Activated CD8-positive, alpha-beta memory T cell treated with anti-CD3 and anti-CD28 coated beads for 4 hours (primary cell): ENCODE measurements at places on chromosomes 7 and 10.
A peak's percentile ranks its signal among the peaks of the same experiment; 100 is the strongest.

DNA sequence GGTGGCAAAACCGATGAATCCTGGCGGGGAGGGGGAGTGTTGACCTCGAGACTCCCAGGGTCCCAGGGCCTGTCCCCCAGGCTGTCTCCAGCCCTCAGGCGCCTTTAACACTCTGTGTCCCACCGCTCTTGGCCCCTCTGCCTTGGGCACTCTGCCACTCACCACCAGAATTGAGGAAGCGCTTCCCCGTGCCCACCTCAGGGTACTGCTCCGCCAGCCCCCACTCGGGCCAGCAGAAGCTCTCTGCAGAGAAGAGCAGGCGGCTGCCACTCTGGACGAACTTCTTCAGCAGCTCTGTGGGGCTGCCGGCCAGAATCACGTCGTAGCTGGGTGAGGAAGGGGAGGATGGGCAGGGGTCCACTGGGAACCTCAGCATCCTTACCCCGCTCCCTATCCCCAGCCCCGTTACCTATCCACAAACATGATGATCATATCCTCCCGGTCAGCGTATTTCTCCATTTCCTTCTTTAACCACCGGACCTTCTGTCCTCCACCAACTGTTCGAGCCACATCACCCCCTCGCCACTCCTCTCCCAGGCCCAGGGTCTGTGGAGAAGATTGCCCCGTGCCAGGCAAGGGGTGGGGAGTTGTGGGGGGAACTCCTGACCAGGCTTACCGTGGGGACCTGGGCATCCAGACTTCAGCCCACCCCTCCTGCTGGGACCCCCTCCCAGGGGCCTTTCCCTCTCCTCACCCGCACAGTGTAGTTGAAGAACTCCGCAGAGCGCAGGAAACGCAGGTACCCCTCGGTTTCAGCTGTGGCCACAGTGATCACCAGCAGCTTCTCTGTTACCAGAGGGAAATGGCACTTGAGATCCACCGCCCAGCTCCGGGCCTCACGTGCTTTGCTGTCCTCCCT is 1.2 kb downstream of the PLOD3 start:
- DNase-seq = no peak

- DNase-seq = no peak
Measured at GRCh38 chr7:86939197-86939814, 120.1 kb downstream of the ELAPOR2 start.

GRCh38 chr10:85226596-85226995 is 898.2 kb downstream of the CCSER2 start:
- no peak for DNase-seq

DNA sequence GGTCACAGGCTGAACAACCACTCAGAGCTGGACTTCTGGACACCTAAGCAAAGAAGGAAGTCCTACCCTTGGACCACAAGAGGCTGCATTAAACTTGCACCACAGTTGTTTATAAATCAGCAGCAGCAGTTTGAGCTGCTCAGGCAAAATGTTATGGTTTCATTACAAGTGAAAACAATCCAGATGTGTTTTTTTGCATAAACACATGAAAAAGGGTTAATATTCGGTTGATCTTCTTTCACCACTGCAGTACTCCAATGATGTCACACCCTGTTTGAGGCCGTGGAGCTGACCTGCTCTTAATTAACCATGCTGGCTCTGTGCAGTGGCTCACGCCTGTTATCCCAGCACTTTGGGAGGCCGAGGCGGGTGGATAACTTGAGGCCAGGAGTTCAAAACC is 490.8 kb upstream of the CELF2 start:
- DNase-seq = no peak

GRCh38 chr10:73032536-73032935 is 64.1 kb downstream of the P4HA1 start:
- no peak for DNase-seq

DNA sequence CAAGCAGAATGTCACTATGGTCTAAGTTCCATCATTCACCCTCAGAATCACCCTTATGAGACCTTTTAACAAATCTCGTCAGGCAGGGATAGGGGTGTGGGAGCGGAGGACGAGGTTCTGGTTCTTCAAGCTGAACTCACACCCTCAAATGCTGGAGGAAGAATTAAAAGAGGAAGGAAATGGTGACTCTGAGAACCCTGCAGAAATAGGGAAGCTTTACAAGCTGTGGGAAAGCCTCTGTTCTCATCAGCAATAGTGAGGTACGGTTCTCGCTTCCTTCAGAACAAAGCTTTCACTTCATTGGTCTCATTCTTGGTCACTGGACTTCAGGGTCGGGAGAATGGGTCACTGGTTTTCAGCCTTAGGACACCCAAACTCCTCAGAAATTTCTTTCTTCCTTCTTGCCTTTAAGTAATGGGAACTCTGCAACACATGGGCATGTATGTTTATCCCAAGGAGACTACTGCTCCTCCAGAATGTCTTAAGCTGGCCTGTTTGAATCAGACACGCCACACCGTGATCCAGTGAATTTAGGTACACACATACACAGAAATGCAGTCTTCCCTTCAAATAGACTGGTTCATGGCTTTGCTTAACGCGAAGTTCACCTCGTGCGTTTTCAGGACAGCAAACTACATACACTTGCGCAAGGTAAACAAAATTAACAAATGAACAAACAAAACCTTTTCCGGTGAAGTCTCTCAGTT is 226.0 kb downstream of the SFMBT2 start:
- no peak for DNase-seq

DNA sequence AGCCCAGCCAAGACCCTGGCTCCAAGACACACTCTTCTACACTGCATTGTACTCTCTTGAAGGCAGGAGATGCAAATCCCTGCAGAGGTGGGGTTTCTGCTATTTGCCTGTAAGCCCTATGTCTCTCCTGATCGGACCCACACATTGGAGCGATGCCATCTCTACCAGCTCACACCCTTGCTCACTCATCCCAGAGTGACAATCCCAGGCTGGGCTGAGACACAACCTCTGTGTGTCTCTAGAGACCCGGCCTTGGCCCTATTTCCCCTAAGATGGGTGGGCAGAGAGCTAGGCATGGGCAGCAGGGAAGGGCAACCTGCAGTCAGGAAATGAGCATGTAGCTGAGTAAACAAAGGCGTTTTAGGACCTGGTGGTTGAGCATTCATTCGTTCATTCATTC is 25.6 kb downstream of the CCDC3 start:
- DNase-seq = no peak

DNA sequence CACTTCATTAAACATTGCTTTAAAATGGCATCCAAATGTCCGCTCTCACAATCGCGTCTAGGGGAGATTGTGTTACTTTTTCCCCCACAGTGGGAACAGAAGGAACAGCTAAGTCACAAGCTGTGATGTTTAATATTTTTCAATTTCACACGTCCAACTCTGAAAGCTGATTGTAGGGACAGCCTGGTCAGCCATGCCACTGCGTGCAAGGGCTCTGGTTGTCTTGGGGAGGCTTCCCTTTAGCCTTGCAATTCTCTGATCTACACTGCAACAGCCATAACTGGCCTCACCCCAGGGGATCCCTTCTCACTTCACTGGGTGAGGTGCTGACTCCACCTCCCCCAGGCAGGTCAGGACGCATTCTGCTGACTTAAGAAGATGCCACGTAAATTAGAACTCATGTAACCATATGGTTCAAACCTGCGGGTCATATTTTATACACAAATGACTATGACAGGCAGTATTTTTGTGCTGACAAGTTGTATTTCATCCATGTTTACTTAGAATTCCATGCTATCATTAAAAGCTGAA is 425.2 kb upstream of the NFE2L3 start:
- no peak for DNase-seq

- no peak for DNase-seq
Measured at GRCh38 chr7:129858490-129858889, 94.3 kb downstream of the UBE2H start.

DNA sequence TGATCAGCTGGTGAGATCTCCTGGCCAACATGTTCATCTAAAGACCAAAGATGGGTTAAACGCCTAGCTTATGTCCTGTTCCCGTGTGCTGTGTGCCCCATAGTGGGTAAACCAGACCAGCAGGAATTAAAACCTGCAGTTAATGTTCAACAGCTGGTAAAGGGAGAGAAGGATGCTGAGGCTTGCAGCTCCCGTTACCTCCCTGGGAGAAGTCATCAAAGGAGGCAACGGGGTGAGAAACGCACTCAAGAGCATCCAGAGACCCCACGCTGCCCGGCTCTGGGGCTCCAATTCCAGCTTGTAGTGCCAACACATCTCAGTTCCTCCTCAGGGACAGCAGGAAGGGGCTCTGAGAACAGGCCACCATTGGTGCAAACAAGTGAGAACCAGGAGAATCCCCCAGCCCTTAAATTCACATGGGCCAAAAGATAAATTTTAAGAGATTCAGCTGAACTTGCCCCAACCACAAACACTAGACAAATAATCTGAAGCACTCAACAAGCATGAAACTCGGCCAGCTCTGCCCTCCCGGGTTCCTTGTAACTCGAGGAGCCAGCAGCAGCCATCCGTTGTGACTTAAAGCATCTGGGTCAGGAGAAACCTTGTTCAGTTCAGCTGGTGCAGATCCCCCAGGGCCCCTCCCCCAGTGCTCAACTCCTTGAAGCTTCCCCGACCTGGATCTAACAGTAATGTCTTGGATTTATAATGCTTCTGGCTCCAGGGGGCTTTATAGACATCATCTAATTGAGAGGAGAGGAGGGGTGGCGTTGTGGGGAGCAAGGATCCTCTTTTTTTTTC is 29.4 kb downstream of the FAM241B start:
- DNase-seq = no peak

GRCh38 chr7:13321316-13321715 is 633.9 kb downstream of the ARL4A start:
- no peak for DNase-seq

GRCh38 chr7:149772956-149773434 is 393 bp downstream of the ZNF467 start:
- no peak for DNase-seq

- no peak for DNase-seq
Measured at GRCh38 chr10:54587971-54588370, 213.1 kb downstream of the PCDH15 start.

DNA sequence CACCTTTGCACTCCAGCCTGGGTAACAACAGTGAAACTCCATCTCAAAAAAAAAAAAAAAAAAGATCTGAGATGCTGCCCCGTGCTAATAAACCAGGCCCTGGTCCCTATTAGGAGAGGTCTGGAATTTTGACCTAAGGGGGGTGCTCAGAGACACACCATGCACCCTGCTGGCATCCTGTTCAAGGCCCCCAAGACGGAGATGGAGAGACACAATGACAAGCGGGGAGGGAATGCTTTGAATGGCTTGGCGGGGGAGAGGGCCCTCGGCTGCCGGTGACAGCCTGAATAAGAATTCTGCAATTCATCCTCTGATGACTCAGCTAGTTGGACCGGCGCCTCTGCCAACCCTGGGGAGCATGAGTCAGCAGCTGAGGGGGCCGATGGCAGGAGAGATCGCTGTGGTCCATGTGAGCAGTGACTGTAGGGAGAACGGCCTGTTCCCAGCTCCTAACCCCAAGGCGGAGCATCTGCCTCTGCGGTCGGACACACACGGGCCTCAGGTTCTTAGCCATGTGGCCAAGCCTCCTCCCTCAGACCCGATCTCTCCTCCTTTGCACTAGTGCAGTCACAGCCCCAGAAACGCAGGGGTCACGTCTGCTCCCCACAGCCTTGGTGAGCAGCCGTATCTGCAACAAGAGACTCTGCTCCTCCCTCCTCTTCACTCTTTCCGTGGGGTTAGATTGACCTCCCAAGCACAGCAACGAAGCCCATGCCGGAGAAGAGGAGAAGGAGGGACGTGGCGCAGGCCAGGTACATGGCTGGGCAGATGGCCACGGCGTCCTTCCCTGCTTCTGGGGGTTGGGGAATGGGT is 14.9 kb downstream of the TRIM56 start:
- DNase-seq = peak; percentile 39

DNA sequence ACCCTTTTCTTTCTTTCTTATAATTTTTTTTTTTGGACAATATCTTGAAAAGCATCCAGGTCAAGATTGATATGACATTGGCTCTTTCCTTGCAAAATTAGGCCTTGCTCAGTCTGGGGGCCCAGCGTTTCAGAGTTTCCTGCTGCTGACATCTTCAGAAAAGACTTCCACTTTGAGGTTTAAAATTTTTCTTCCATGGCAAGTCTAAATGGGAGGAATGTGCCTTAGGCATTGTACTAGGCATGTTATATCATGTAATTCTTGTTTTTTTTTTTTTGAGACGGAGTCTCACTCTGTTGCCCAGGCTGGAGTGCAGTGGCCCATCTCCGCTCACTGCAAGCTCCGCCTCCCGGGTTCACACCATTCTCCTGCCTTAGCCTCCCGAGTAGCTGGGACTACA is 48.9 kb upstream of the PDZD8 start:
- DNase-seq = no peak

GRCh38 chr7:97218767-97219166 is 101.3 kb downstream of the SDHAF3 start:
- DNase-seq = no peak

GRCh38 chr7:29443552-29443951 is 120.1 kb upstream of the PRR15 start:
- no peak for DNase-seq

DNA sequence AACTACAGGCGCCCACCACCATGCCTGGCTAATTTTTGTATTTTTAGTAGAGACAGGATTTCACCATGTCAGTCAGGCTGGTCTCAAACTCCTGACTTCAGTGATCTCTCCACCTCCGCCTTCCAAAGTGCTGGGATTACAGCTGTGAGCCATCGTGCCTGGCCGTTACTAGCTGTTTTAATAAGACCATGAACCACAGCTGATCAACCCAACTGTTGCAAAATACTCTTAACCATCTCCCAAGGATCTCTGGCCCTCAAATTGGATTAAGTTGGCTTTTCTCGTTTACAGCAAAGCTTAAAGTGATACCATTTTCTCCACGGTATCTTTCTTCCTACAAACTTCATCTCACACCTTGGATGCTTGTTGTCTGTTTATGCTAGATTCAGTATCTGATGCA is 18.3 kb downstream of the ZFAND2A start:
- DNase-seq = no peak

- no peak for DNase-seq
Measured at GRCh38 chr7:108253275-108254044, 123.3 kb upstream of the LAMB4 start.

DNA sequence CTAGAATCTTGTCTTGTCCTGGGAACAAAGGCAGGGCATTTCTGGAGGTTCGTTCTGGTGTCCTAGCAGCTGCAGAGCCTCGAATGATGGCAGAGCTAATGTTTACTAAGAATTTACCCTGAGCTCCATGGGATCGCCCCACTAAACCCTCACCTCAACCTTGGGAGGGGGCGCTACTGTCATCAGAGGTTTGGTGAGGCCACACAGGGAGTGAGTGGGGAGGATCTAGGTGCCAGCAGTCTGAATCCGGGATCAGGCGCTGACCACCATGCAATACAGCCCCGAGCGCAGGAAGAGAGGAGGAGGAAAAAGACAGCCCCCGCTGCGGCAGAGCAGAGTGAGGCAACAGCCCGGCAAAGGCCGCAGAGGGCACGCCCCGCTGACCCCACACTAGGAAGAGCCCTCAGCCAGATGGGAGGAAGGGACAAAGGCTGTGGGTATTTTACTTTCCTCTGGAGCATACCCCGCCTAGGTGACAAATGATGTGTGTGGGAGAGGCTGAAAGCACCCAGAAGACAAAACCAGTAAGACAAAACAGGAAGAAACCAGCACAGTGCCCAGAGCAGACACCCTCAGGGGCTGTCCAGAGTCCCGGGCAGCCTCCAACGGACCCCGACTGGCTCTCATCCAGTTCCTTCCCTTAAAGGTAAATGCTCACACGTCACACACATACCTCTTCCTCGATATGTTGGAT is 103.5 kb downstream of the FAM53B start:
- no peak for DNase-seq

- DNase-seq = no peak
Measured at GRCh38 chr7:2034291-2035201, 198.2 kb downstream of the MAD1L1 start.
